SW480 (cell line): ENCODE measurements at places on chromosomes 2 and 18.
A peak's percentile ranks its signal among the peaks of the same experiment; 100 is the strongest.

DNA sequence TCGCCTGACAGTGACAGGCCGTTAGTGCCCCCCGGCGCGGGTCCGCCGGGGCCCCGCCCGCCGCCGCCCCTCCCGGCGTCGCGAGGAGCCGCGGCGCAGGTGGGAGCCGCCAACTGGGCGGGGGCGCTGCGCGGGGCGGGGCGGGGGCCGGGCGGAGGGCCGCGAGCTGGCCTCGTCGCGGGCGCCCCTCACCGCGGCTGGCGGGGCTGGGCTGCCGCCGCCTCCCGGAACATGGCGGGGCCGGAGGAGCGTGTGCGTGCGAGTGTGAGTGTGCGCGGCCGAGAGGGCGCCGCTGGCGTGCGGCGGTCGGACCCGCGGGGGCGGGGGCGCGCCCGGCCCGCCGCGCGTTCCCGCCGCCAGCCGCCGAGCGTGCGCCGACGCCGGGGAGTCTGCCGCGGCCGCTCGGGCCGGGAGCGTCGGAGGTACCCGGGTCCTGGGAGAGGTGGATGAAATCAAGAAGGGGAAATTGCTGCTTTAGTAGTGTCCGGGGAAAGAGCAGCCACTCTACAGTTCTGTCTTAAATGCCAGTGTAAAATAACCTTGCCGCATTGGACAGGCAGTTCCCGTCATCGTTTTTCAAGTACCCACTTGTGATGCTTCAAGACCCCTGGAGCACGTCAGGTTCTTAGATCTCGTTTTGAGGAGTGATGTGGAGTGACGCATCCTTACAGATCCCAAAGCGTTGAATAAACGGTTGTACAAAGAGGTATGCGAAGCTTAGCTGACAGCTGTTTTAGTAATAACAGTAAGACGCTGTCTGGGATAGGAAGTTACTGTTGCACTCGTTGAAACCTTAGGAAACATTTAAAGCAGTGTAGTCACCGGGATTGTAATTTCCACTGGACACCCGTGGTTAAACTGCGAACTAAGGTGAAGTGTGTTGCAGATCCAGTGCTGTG, 836 bp downstream of the ANKRD12 start:
- peak; percentile 78 for DNase-seq

GRCh38 chr2:219003979-219004378, 10.8 kb upstream of the CRYBA2 start:
- no peak for DNase-seq

DNA sequence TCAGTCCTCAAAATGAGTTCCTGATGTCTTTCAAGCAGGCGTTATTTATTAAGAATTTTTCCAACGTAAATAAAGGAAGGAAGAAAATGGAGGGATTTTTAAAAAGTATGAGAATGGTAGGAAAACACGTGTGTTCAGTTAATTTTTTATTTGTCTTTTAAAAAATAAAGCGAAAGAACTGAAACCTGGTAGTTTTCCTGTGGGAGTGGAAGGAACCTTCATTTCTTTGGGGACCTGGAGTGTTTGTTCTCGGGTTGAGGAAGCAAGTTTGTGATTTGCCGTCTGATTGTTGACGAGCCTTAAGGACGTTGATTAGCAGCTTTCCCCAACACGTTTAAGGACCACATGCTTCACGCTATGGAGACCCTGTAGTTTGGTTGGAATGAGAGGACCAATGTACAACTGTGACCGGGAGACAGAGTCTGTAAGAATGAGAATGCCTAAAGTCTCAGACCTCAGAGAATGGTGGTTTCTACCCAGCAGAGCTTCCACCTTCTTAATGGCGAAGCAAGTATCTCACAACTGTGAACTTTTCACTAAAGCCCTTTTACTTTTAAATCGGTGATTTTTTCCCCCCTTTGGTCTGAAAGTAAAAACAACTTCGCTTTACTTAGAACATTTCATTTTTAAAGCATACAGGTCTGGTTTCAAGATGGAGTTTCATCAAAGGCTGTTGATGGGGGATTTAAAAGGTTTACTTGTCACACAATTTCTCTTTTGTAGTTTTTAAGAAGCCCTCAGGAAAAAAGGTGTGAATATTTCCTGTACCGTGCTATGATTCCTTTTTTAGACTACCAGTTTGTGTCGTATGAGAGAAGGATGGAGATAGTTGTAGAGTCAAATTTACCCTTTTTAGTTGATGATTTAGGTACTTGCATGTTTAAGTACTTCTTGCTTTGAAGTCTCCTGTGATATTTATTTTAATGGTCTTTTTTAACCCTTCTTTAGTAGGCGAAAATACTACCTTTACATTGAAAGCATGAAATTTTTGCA, 1.4 kb downstream of the TTC39C start:
- DNase-seq: peak; percentile 11

DNA sequence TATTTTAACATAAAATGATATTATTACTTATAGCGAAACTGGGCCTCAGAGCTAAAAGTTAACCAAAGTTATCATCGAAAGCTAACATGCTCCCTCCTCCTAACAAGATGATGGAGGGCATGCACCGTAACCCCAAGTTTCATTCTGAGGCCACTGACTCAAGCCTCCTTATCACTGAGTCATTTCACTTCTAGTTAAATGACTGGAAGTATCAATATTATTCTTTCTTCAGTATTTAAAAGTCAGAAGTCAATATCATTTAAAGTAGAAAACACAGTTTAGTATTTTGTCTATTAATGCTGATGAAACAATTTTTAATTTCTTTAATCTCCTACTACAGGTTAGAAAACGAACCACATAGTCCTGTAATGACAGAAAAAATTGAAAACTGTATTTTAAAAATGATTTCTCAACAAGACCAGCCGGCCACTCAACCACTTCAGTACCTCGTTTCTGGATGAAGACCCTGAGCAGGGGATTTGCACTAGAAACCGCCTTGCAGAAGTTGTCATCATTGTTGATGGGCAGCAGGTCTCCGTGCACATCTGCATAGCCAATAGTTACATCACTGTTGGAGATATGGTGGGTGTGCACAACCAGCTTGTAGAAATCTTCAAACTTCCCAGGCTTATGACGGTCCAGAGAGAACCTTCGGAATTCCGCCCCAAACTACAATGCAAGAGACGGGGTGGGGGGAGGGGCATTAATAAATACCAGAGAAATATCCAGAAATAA, 44.9 kb downstream of the PARD6G start:
- no peak for DNase-seq

- DNase-seq: peak; percentile 76
Observed at GRCh38 chr2:110211938-110212858, at the start of gene MTLN. TSS of gene MTLN (minus strand) at chr2:110212547. CDS start at chr2:110212525, 22 bp downstream.

- DNase-seq: peak; percentile 6
Observed at GRCh38 chr18:6219116-6219717, 195.5 kb downstream of the L3MBTL4 start.

DNA sequence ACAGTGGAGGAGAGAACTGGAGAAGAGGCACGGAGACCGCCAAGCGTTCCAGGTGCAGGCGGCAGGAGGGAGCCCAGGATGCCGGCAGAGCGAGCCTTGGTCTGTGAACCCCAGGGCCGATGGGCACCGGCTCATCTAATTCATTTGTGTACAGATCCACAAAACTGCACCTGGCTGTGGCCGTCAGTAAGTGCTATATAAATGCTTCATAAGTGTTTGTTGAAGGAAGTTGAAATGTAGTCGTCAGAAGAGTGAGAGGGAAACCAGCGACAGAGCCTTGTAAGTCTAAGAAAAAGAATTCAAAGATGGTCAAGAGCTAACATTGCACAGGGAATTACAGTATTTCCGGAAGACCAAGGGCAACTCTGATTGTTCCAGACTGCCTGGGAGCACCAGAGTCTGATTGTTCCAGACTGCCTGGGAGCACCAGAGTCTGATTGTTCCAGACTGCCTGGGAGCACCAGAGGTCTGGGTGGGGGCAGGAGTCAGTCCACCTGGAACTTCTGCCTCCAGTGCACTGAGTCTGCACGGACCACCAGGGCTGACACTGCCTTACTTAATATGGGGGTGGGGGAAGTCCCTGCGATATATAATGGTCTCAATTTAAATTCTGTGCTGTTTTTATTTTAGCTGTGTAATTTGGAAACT, 112.3 kb downstream of the BCL2 start:
- DNase-seq: no peak

GRCh38 chr18:55136864-55137263, 177.6 kb upstream of the CCDC68 start:
- no peak for DNase-seq

- DNase-seq: no peak
Observed at GRCh38 chr2:220433131-220433530, 805.7 kb downstream of the SLC4A3 start.

GRCh38 chr2:109699646-109700045, 85.5 kb downstream of the SOWAHC start:
- DNase-seq: no peak

DNA sequence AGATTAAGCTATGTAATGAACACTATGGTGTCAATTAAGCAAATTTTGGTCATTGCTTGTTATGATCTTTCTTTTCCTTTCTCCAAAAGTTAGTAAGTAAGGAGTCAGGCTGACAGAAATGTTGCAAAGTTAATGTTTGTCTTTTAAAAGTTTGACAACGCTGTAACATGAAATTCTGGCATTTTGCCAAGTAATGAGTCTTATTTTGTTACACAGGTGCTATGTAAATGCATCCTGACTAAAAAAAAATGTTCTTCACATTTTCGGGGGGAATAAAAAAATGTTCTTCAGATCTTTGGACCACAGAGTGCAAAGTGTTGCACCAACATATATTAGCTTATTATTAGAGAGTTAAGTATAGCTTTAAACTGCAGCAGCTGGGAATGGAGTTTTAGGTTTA, 54.8 kb upstream of the PROKR1 start:
- no peak for DNase-seq

- DNase-seq: no peak
Observed at GRCh38 chr2:127561371-127561770, 25.9 kb downstream of the MYO7B start.

DNA sequence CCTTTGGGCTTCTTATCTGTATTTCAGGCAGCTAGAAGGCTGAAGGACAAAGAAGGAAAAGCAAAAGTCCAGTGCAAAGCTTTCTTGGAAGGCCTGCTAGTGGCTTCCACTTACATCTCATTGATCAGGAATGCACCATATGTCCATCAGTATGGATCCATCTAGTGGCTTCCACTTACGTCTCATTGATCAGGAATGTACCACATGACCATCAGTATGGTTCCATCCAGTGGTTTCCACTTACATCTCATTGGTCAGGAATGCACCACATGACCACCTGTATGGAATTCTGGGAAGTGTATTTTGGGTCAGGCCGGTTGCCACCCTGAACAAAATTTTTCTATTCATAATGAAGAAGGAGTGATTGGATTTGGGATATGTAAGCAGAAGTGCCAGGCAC, 70.6 kb downstream of the LYPD6 start:
- no peak for DNase-seq

GRCh38 chr2:101520246-101520645, 45.3 kb upstream of the RFX8 start:
- DNase-seq: no peak

DNA sequence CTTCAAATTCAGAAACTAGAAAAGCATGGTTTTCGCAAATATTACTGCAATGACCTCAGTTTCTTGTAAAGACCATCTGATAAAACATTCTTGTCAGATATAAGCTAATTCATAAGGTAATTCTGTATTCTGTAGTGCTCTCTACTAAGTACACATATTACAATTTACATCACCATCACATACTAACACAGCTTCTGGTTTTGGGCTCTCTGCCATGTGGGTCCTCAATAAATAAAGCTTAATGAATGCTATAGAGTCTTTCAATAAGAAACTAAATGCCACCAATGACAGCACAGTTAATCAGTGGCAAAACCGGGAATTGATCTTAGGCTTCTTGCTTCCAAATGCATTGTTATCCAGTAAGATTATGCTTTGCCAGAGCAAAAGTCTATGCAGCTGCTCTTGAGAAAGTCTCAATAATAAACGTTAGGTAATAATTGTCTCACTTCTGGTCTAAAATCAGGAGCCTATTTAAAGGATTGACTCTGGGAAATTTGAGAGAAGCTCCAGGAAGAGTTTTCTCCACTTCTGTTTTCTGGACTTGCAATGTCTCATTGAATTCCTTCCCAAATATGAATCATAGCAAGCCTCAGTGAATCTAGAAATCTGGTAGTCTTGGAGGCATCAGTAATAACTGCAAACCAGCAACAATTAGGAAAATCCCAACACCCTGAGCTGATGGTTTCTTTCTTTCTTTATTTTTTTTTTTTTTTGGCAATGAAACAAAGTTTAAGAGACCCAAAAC, 67.9 kb upstream of the RAPGEF4 start:
- DNase-seq: no peak

GRCh38 chr18:5982332-5982731, 87.0 kb upstream of the TMEM200C start:
- no peak for DNase-seq

DNA sequence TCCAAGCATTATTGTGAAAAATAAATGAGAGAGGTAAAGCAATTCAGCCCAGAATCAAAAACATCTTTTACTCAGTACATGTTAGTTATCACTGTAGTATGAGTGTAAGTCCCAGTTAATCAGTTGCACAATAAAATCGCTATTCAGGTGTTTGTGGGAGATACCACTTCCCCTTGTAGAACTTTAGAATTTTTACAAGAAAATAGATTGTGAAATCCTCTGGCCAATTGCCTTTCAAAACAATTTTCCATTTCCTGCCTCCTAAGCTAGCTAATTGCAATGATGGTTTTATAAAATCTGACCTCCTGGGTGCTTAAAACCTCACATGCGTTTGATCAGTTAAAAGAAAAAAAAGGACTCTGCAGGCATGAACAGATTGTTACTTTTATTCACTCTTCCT, 332.5 kb downstream of the PID1 start:
- DNase-seq: no peak

GRCh38 chr18:75140296-75140695, 68.6 kb downstream of the PTGR3 start:
- DNase-seq: no peak

DNA sequence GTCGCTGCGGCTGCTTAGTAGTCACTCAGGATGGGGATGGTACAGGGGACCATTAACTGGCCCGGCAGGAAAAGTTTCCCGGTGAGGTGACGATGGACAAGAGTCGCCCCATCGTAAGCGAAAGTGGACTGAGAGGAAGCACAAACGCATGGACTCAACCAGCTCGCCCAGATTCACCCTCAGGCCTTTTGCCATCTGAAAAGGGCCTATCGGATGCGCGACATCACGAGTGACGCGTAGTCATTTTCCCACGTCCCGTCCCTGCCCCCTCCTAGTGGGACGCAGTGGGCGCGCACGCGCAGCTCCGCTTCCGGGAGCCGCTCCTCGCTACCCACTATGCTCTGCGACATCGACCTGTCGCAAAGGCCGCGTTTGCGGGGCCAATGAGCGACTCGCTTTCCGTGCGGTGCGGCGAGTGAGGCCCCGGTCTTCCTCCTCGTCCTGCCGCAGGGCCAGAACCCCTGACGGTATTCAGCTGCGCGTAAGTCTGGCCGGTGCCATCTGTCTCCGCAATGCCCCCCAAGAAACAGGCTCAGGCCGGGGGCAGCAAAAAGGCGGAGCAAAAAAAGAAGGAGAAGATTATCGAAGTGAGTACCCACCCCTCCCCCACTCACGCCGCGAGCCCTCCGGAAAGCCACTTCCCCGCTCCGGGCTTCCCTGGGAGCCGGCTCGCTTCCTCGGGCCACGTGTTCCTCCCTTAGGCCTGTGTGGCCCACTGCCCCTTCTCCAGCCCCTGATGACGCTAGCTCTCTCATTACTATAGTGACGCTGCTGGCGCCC, at the start of gene ZC3H15:
ZC3H15 (plus strand) TSS at position 390 of the 780 bp plus-strand sequence; CDS start at position 513, 123 bp downstream.
- DNase-seq: peak; percentile 94

GRCh38 chr2:174227748-174228147, 20.6 kb downstream of the OLA1 start:
- DNase-seq: no peak
